ENCODE measurements at places on chromosomes 12 and 14. TPM values are rescaled to one million over a fixed set of nuclear protein-coding genes. Genes with fewer than 3 reads are reported as not detected.

The KRT73 gene
- not detected for total RNA-seq

The FAM222A gene
- total RNA-seq: 2.5 TPM

DNA sequence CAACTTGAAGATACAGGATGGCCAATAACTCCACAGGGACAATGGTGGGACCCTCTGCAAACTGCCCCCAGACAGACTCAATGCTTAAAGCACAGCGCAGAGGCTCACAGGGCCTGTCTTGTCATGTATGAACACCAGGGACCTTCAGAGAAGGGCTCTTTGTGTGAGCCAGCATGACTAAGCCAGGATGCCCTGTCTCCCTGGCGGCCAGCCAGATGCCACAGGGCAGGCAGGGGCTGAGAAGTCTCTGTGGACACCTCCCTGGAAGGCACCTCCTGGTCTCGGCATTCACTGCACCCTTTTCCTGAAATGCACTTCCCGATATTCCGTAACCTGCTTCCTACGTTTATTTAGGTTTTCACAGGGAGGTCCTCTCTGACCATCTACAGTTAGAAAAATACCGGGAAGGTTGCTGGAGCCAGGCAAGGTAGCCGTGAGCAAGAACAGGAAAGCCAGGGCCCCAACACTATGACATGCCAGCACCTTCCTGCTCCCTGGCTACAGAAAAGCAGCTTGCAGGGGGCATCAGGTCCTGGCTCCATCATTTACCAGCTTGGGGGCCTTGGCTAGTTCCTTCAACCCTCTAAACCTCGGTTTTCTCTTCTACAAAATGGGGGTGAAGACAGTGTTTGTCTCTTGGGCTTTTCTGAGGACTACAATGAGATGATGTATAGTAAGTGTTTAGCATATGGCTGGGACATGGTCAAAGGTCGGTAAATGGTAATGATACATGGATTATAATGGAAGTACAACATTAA is 65.0 kb downstream of the PITPNM2 start:
- DNase-seq: no peak

The LRRIQ1 gene
- total RNA-seq: 7.0 TPM

- DNase-seq: no peak
Observed at GRCh38 chr12:121807642-121808347, 4.0 kb downstream of the SETD1B start.

The ABHD12B gene
- not detected for total RNA-seq

- DNase-seq: no peak
Observed at GRCh38 chr12:66235626-66236281, 46.7 kb downstream of the IRAK3 start.

The KRT77 gene
- not detected for total RNA-seq

The RAB35 gene
- total RNA-seq: 34.8 TPM

The KLRK1 gene
- not detected for total RNA-seq

DNA sequence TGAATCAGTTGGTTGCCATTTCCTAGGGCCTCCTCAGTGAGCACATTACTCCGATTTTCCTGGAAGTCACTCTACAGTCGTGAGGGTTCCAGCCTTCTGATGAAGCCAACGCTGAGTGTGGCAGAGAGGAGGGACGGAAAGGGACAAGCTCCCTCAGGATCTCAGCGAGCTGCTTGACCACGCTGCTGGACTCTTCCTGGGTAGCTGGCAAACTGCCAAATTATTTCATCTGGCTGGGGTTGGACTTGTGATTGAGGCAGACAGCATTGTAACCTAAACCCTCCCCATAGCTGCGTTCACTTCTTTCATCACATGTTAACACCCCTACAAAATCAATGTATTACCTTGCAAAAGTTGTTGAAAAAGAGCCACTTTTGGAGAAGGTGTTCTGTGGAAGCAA is 69.6 kb upstream of the CHST11 start:
- DNase-seq: no peak

The PTCSC3 gene
- total RNA-seq: not detected
